ENCODE measurements at places on chromosomes 3 and 15.

- H3K36me3 ChIP-seq = no peaks in the 10 kb centered on the region
- H3K27me3 ChIP-seq = no peaks in the 10 kb centered on the region
- no peak for DNase-seq
- H3K4me3 ChIP-seq = no peak overlapping the region
These were observed 3.2 kb upstream of the BMF start for GRCh38 chr15:40111888-40112287.

DNA sequence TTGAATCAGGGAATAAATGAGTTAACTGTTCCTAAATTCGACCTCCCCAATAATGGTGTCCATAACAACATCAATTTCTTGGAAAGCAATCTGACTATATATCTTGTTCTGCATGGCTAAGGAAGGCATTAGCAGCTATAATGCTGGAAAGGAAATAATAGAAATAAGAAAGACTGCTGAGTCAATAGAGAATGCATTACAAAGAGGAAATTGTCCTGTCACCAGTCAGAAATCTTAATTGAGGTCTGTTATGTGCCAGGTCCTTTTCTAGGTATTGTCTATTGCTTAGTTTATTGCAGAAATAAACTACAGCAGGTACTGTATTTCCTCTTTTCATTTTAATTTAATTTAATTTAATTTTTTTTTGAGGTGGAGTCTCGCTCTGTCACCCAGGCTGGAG, 5.9 kb upstream of the PPP1R2 start:
- no peak for DNase-seq
- H3K4me1 ChIP-seq = peaks cover 9% of the 10 kb centered on the region
- H3K4me3 ChIP-seq = no peak overlapping the region
- H3K36me3 ChIP-seq = no peaks in the 10 kb centered on the region

DNA sequence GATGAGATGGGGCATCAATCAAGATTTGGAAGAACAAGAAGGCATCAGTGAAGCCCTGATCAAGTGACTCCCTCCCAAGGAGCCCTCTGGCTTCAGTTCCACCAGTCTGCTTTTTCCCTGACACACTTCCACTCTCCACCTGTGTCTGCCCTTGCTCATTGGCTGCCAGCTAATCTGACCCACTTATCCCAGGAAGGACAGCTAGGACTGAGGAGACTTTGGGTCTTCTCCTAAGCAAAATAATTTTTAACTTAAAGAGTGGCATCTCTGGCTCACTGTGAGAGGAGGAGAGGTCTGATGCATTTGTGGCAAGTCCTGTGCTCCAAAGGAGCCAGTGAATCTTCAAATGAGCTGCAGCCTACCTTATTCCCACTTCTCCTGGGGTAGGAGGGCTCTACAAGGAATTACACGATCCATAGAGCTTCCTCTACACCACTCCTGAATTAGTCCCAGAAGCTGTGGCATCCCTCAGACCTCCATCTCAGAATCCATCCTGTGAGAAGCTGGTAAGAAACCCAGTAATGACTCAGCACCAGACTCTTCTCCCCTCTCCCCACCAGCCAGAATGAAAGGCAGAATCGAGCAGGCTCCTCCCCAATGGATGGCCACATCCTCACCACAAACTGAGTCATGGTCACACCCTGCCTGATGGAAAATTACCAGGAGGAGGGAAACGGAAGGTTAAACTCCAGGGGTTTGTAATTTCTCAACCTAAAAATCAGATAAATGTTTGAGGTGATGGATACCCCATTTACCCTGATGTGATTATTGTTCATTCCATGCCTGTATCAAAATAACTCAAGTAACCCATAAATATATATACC, 6.3 kb upstream of the PKM start:
- DNase-seq = no peak
- no peak overlapping the region for H3K4me3 ChIP-seq
- no peak overlapping the region for H3K27ac ChIP-seq
- H3K27me3 ChIP-seq = no peaks in the 10 kb centered on the region

- H3K36me3 ChIP-seq = no peaks in the 10 kb centered on the region
- H3K27me3 ChIP-seq = no peaks in the 10 kb centered on the region
- no peak overlapping the region for H3K4me3 ChIP-seq
These were observed 174.5 kb upstream of the TMC3 start for GRCh38 chr15:81548365-81549130.

- no peaks in the 10 kb centered on the region for H3K27me3 ChIP-seq
- H3K4me1 ChIP-seq = peaks cover 3% of the 10 kb centered on the region
- no peaks in the 10 kb centered on the region for H3K36me3 ChIP-seq
- H3K27ac ChIP-seq = no peak overlapping the region
These were observed 123.3 kb upstream of the CMC1 start for GRCh38 chr3:28118087-28118486.

DNA sequence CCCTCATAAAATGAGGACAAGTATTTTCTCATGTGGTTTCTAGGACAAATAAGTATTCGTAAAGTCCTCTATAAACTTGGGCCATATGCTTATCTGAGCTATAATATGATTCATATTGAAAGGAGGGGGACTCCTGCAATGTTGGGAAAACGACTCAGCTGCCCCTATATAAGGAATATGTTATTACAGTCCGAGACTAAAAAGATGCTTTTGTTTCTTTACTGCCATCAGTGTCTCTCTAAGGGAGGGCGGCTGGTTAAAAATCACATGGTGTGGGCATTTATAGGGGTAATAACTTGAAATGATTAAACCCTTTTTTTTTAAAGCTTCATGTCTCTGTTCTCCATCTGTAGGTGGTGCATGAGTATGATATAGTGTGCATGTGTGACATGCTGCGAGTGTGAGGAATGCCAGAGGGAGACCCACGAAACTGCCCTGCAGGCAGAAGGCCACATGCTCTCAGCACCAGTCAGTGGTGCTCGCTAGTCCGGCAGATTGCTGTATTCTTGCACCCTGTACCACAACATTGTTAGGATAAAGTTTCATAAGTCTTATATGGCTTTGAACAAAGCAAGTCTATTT, 256.0 kb upstream of the CTDSPL start:
- no peak overlapping the region for H3K4me3 ChIP-seq
- no peaks in the 10 kb centered on the region for H3K4me1 ChIP-seq
- H3K36me3 ChIP-seq = no peaks in the 10 kb centered on the region
- no peaks in the 10 kb centered on the region for H3K27me3 ChIP-seq

DNA sequence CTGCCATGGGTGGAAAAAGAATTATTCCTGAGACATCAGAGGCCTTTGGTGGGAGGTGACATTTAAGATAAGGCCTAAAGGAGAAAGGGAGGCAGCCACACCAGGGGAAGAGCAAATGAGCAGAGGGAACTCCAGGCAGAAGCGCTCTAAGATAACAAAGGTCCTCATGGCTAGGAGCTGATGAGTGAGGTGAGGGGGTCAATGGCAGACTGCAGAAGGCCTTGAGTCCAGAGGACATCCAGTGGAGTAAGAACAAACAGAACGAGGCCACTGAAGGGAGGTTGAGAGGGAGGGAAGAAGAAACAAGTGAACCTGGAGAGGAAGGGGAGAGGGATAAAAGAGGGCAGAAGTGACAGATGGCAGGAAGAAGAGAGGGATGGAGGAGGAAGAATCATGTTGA, 97.3 kb downstream of the CTNNB1 start:
- H3K36me3 ChIP-seq = no peaks in the 10 kb centered on the region
- no peak overlapping the region for H3K27ac ChIP-seq
- DNase-seq = no peak

DNA sequence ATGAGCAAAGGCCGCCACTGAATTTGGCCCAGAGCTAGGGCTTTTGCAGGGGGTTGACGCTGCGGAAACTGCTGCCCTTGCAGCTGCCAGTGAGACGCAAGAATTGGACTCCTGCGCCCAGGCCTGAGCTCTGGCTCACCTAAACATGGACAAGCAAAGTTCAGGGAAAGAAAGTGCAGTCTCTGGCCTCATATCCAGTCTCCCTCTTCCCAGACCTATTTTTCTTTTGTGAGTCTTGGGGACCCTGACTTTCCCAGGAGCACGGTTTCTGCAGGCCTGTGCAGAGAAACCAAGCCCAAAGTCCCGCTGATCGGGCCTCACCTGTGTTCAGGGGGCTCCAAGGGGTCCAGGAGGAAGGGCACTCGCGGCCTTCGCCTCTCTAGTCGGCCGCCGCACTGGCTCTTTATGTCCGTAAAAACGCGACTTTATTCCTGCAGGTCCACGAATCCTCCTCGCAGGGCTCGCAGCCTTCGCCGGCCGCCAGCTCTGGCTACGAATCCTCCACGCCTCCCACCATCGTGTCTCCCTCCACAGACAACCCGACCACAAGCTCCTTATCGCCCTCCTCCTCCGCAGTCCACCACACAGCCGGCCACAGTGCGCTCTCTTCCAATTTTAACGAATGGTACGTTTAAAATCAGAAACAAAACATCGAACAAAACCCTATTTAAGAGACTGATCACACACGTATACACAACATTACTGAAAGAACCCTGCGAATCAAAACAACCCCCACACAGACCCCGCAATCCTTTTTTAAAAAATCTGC, 3.9 kb downstream of the ZIC1 start:
- DNase-seq = no peak
- H3K4me1 ChIP-seq = peaks cover 19% of the 10 kb centered on the region
- H3K27ac ChIP-seq = no peak overlapping the region
- H3K27me3 ChIP-seq = peaks cover 98% of the 10 kb centered on the region
- no peaks in the 10 kb centered on the region for H3K36me3 ChIP-seq

GRCh38 chr3:187274977-187275338, 16.6 kb downstream of the MASP1 start:
- H3K4me3 ChIP-seq = no peak overlapping the region
- DNase-seq = no peak
- H3K27ac ChIP-seq = no peak overlapping the region
- no peaks in the 10 kb centered on the region for H3K36me3 ChIP-seq

DNA sequence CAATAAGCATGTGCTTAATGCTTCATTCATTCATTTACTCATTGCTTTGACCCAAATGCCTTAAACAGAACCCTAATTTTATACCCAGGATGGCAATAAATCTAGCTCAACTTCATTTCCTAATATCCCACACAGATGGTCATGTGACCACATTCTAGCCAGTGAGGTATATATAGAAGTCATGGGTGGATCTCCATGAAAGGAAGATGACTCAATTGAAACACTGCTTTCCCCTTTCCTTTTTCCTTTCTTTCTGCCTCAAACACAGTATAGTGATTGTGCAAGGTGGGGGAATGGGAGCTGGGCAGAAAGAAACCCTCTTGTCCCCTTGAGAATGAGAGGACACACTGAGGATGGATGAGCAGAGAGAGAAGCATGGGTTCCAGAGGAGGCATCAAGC, 183.5 kb upstream of the PRICKLE2 start:
- H3K4me3 ChIP-seq = no peak overlapping the region
- no peak overlapping the region for H3K27ac ChIP-seq
- no peaks in the 10 kb centered on the region for H3K36me3 ChIP-seq
- H3K27me3 ChIP-seq = no peaks in the 10 kb centered on the region

- H3K27ac ChIP-seq = peak overlapping the region; percentile 67
- no peaks in the 10 kb centered on the region for H3K4me1 ChIP-seq
- DNase-seq = no peak
- no peaks in the 10 kb centered on the region for H3K36me3 ChIP-seq
These were observed 102.7 kb upstream of the CHD2 start for GRCh38 chr15:92797168-92798052.

DNA sequence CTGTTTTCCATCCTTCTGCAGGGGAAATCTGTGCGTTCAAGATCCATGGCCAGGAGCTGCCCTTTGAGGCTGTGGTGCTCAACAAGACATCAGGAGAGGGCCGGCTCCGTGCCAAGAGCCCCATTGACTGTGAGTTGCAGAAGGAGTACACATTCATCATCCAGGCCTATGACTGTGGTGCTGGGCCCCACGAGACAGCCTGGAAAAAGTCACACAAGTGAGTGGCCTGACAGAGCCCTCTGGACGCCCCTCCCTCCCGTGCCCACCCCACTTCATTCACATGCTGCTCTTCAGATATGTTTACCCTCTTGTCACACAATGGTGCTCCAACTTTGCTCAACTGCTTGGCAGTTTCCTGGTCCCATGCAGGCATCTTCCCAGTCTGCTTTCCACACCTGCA, 274.3 kb upstream of the TRIM42 start:
- H3K4me3 ChIP-seq = no peak overlapping the region
- H3K36me3 ChIP-seq = no peaks in the 10 kb centered on the region
- H3K4me1 ChIP-seq = no peaks in the 10 kb centered on the region
- no peaks in the 10 kb centered on the region for H3K27me3 ChIP-seq
- H3K27ac ChIP-seq = no peak overlapping the region
- DNase-seq = peak; percentile 74

DNA sequence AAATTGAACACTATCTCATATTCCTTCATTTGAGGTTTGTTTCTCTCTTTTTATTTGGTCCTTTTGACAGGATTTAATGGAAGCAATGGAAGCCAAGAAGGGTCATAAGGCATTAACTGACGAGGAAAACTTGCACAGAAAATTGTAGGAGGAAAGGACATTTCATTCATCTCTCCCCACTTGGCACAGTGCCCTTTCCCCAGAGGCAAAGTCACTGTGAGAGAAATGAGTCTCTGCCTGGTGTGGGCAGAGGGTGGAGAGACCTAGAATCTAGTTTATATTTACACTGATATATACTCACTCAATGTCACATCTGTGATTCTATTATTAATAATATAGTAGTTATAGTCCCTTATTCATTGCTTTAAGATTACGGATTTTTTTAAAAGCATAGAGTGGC, 324.6 kb upstream of the IL12A start:
- H3K27ac ChIP-seq = no peak overlapping the region
- no peaks in the 10 kb centered on the region for H3K27me3 ChIP-seq
- H3K36me3 ChIP-seq = no peaks in the 10 kb centered on the region
- no peak for DNase-seq
